ENCODE measurements at places on chromosomes 3 and 15. TPM values are rescaled to one million over a fixed set of nuclear protein-coding genes. Genes with fewer than 3 reads are reported as not detected.

DNA sequence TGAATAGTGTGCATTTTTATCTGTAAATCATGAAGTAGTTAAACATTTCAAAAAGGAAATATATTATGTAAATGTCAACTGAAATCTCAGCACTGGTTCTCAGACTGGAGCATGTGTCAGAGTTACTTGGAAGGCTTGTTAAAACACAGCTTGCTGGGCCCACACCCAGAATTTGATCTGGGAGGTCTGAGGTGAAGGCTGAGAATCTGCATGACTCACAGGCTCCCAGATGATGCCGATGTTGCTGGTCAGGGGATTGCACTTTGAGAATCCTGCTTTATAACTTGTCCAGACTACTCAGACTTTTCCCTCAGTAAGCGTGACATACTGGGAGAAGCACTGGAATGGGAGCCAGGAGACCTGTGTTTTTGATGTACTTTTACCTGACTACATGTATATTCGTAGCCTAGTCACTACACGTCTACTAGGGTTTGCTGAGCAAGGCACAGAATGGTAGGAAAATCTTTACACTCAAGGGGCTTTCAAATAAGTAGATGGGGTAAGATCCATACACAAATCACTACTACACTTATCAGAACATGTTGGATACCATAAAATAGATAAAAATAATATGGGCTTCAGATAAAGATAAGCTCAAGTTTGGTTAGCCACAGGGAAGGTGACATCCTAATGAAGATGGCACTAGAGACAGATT, 77.1 kb upstream of the MEX3B start:
- no peaks in the 10 kb centered on the region for H3K36me3 ChIP-seq
- peaks cover 22% of the 10 kb centered on the region for H3K4me1 ChIP-seq
- no peak overlapping the region for H3K4me3 ChIP-seq
- DNase-seq = peak; percentile 98
- H3K27ac ChIP-seq = peak overlapping the region; percentile 90
- no peaks in the 10 kb centered on the region for H3K27me3 ChIP-seq

NMD3 gene
- total RNA-seq = 79.4 TPM

PRSS50 gene
- not detected for total RNA-seq

- H3K27me3 ChIP-seq = no peaks in the 10 kb centered on the region
- no peaks in the 10 kb centered on the region for H3K36me3 ChIP-seq
- no peak overlapping the region for H3K4me3 ChIP-seq
Measured at GRCh38 chr3:2303566-2303965, 204.9 kb downstream of the CNTN4 start.

- peaks cover 36% of the 10 kb centered on the region for H3K4me1 ChIP-seq
- peak overlapping the region; percentile 36 for H3K4me3 ChIP-seq
- peak overlapping the region; percentile 74 for H3K27ac ChIP-seq
- no peaks in the 10 kb centered on the region for H3K36me3 ChIP-seq
Measured at GRCh38 chr3:20575146-20575545, 389.1 kb upstream of the SGO1 start.

DNA sequence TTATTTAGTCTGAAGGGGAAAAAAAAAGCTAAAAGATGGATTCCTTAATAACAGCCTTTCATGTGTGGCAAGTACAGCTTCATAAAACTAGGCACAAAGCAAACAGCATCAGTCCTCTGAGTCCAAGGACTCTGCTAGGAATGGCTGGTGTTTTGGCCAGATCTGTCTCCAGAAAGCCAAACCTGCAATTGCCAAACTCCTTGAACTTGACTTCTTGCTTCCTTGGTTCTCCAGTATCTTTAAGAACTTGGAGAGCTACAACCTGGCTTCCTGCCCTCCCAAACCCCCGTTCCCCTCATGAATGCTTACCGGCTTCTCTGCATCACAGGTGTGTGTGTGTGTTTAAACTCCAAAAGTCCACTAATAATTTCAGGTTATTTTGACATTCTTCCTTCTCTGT, 1.6 kb upstream of the PLOD2 start:
- no peaks in the 10 kb centered on the region for H3K36me3 ChIP-seq
- peak; percentile 19 for DNase-seq
- peaks cover 64% of the 10 kb centered on the region for H3K4me1 ChIP-seq
- H3K4me3 ChIP-seq = peak overlapping the region; percentile 95

DNA sequence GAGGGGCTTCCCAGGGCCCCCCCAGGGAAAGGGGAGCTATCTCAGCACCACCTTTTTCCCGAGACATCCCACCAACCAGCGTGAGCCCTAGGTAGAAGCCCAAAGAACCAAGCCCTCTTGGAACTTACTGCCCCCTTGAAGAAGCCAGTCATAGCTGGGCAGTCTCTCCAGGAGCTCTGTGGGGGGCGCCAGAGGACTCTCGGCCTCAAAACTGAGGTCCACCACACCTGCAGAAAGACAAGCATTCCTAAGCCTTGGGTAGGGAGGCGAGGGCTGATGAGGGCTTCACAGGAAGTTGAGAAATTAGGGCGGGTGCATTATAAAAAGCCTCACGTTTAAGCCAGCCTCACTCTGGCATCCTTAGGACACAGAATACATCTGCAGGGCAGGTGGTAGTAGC, 9.0 kb downstream of the SSUH2 start:
- no peak overlapping the region for H3K27ac ChIP-seq
- H3K4me3 ChIP-seq = no peak overlapping the region
- H3K36me3 ChIP-seq = no peaks in the 10 kb centered on the region
- H3K4me1 ChIP-seq = no peaks in the 10 kb centered on the region
- H3K27me3 ChIP-seq = peaks cover 5% of the 10 kb centered on the region
